ENCODE measurements at places on chromosomes 2 and 18.
A peak's percentile ranks its signal among the peaks of the same experiment; 100 is the strongest.

DNA sequence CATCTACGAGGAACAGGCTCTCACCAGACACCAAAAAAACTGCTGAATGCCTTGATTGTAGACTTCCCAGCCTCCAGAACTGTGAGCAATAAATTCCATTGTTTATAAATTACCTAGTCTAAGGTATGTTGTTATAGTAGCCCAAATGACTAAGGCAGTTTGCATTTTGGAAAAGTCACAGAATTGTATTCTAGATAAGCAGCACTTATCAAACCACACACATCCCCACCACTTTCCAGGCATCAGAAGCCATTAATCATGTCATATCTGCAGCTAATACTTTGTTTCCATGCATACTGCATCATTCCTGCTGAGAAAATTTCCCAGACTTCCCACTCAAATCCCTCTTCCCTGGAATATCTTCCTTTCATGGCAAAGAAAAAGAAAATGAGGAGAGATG, 187.2 kb downstream of the INO80D start:
- DNase-seq = no peak

GRCh38 chr2:144548532-144549191, 28.7 kb upstream of the ZEB2 start:
- no peak for DNase-seq

DNA sequence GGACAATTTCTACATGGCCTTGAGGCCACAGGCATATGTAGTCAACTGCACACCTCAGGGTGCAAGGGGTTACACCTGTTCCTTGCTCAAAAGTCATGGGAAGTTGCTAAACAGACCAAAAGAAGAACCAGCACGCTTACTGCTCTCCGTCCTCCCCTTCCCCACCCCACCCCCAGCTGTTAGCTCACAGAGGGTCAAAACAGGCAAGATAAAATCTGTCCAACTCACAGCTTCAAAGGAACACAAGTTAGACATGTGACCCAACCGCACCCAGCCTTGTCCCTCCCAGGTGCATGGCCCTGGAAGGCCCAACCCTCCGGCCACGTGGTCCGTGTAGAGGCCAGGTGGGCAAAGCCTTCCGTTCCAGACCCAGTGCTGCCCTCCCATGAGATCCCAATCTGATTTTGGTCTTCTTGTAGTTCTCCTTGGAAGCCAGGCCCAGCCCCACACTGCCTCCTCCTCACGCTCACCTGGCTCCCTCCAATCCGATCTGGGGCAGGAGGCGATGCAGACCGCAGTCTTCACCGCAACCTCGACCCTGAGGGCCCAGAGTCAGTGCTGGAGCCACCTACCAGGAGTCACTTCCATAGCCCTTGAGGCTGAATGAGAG, 14.5 kb upstream of the ASPRV1 start:
- no peak for DNase-seq

DNA sequence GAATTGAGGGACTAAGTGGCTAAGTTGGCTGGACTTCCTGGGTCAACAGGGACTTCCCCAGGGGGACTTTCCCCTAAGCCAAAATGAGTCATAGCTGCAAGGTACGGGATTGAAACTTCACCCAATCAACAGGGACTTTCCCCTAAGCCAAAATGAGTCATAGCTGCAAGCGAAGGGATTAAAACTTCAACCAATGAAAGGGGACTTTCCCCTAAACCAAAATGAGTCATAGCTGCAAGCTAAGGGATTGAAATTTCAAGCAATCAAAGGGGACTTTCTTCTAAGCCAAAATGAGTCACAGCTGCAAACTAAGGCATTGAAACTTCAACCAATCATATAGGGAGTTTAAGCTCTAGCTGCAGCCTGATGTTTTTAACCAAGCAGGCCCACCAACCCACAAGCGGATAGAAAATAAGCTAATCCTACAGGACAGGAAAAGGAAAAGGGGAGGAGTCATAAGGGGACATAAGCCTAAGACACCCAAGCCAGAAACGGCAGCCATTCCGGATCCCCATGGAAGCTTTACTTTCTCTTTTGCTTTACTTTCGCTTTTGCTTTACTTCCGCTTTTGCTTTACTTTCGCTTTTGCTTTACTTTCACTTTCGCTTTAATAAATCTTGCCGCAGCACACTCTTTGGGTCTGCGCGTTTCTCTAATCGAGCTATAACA, 1375.4 kb upstream of the CELF4 start:
- no peak for DNase-seq

GRCh38 chr2:195508139-195508455, 148.9 kb upstream of the SLC39A10 start:
- no peak for DNase-seq

- no peak for DNase-seq
These were observed 43.4 kb downstream of the DPP4 start for GRCh38 chr2:162030363-162031190.

DNA sequence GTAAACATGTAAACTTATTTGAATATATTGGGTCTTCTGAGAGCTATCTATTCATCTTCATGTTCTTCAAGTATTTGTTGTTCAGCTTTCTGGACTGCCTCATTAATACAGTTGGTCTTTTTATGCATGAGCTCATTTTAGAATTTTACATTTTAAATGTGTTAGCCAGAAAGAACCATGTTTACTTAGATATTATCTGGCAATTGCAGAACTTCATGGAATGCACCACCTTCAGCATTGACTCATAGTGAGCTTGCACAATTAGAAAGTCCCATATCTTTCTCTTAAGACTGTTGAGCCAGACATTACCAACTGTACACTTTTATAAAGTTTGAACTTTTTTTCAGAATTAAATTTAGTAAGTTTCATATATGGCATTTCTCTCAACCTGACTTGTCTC, 536.7 kb downstream of the RIT2 start:
- DNase-seq = no peak

DNA sequence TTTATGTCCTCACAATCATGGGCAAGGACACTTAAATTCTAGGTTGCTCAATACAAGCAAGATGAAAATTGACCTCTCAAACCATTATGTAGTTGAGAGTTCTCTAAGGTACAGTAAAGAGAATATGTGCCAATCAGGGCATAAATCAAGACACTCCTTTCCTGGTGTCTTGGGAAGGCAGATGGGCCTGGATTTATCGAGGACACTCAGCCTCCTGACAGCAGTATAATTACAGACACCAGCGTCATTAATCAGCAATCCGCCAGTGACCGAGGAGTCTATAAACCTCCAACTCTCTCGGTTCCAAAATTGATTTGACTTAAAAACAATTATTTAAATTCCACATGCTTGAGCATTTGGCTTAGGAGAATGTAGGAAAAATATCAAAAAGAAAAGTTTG, 75.7 kb upstream of the DAPL1 start:
- DNase-seq = peak; percentile 66

- DNase-seq = peak; percentile 58
These were observed 15.4 kb upstream of the MLPH start for GRCh38 chr2:237471438-237472186.
